Fibroblast of gingiva (primary cell): ENCODE measurements at places on chromosomes 3 and 15.

- no peak for DNase-seq
Measured at GRCh38 chr3:13827256-13827655, 52.6 kb downstream of the WNT7A start.

- DNase-seq, result peak; percentile 41
Measured at GRCh38 chr3:107574650-107575049, 51.9 kb downstream of the BBX start.

DNA sequence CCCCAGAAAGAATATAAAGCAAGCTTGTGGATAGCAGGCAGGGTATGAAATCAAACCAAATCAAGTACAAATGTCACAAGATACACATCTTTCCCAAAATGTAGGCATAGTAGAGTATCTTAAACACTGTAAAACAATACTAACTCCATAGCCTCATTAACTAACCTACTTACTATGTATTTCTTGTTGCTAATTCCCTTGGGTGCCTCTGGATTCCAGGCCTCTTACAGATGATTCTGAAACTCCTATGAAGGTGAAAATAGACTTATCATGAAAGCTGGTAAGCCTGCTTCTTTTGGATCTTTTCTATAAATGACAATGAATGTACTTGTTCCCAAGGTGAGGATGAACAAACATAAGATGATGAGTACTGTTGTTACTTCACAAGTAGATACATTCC lies 93.8 kb downstream of the FRMD5 start:
- peak; percentile 24 for DNase-seq

DNA sequence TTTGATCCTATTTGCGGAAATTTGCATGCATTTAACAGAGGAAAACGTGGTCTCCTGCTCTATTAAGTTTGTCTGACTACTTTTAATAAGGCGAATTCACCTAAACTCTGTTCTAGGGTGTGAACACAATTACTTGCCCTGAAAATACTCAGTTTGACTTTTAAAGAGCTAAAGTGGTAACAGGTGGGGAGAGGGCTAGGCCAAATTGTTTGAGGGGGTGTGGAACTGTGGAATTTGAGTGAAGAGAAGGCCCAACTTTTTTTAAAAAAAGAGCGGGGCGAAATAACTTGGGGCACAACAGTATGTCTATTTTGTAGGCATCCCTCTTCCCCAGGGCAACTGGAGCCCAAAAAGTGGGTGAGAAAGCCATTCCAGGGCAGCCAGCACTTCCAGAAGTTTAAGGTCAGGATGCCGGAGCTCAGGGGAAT lies 580 bp upstream of the FXR1 start:
- DNase-seq, result no peak

DNA sequence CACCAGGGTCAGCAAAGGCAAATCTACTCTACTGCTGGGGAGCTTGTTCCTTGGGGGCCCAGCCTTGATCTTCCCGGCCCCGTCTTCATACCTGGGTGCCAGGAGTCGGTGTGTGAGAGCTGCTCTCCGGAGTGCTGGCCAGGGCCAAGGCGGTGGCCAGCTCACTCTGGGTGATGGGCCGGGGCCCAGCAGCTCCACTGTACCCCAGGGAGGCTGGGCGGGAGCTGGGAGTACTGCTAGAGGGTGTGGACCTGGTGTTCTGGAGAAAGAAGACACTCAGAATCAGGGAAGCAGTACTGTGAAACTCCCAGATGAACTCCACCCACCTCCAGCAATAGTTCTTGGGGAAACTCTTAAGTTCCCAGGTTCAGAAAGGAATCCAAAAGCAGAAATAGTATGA lies 11.9 kb downstream of the UBL7 start:
- DNase-seq, result no peak
